AG20443 (cell line): ENCODE measurements at places on chromosomes 16 and 17.

GRCh38 chr17:881778-882177 is 97.8 kb downstream of the NXN start:
- DNase-seq: no peak

DNA sequence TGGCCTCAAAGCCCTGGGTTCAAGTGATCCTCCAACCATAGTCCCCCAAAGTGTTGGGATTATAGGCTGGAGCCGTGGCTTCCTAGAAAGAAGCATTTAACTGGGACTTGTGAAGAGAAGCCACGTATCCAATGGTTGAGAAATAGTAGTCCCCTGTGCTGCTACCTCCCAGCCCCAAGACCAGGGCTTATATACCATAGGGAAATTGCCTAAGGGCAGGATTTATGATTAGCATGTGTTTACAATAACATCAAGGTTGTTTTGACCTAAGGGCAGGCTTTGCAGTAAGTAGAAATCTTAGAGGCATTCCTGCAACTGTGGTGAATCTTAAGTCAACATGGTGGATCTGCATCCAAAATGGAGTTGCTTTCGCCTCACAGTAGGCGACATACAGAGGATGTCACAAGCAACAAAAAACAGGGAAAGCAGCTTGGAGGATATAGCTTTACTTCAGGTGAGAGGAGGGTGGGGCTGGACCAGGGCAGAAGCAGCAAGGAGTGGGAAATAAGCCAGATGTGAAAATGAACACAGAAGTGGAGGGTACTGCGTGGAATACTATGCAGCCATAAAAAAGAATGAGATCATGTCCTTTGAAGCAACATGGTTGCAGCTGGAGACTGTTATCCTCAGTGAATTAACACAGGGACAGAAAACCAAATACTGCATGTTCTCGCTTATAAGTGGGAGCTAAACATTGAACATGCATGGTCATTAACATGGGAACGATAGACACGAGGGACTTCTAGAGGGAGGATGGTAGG is 18.7 kb upstream of the NSMCE1 start:
- no peak for DNase-seq

- peak; percentile 48 for DNase-seq
Observed at GRCh38 chr17:35774499-35774898, 13.8 kb downstream of the C17orf50 start.

DNA sequence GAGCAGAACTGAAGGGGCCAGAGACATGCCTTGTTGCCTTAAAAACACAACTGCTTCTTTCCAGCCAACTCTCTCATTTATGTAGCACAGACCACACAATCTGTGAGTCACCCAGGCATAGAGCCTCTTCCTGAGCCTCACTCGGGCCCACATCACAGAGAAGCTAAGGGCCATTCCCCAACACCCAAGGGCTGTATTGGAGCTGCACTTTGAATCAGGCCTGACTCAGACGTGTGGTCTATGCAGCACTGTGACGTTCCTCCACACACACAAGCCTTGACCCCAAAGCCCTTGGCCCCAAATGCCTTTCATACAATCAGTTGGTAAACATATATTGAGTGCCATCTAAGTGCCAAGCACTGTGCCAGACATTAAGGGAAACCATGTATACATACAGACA is 308.9 kb upstream of the DYNLRB2 start:
- DNase-seq: peak; percentile 87

GRCh38 chr17:30586818-30587595 is 109.8 kb downstream of the GOSR1 start:
- DNase-seq: peak; percentile 65

DNA sequence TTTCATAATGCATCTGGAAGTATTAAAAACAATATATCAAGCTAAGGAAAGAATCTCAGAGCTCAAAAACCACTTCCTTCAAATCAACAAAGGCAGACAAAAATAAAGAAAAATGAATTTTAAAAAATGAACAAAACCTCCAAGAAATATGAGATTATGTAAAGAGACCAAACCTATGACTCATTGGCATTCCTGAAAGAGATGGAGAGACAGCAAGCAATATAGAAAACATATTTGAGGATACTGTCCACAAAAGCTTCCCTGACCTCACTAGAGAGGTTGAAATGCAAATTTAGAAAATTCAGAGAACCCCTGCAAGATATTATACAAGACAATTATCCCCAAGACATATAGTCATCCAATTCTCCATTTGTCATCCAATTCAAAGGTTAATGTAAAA is 311.3 kb upstream of the SOX9 start:
- no peak for DNase-seq

GRCh38 chr17:64497565-64498035 is 746 bp upstream of the POLG2 start:
- no peak for DNase-seq

- DNase-seq: no peak
Observed at GRCh38 chr17:27289856-27290255, 4.1 kb upstream of the WSB1 start.

GRCh38 chr16:67283039-67283825 is 3.9 kb downstream of the PLEKHG4 start:
- DNase-seq: no peak

- DNase-seq: no peak
Observed at GRCh38 chr17:62965174-62965685, 805 bp upstream of the TANC2 start.

- no peak for DNase-seq
Observed at GRCh38 chr17:50316016-50316587, 29.8 kb upstream of the XYLT2 start.

DNA sequence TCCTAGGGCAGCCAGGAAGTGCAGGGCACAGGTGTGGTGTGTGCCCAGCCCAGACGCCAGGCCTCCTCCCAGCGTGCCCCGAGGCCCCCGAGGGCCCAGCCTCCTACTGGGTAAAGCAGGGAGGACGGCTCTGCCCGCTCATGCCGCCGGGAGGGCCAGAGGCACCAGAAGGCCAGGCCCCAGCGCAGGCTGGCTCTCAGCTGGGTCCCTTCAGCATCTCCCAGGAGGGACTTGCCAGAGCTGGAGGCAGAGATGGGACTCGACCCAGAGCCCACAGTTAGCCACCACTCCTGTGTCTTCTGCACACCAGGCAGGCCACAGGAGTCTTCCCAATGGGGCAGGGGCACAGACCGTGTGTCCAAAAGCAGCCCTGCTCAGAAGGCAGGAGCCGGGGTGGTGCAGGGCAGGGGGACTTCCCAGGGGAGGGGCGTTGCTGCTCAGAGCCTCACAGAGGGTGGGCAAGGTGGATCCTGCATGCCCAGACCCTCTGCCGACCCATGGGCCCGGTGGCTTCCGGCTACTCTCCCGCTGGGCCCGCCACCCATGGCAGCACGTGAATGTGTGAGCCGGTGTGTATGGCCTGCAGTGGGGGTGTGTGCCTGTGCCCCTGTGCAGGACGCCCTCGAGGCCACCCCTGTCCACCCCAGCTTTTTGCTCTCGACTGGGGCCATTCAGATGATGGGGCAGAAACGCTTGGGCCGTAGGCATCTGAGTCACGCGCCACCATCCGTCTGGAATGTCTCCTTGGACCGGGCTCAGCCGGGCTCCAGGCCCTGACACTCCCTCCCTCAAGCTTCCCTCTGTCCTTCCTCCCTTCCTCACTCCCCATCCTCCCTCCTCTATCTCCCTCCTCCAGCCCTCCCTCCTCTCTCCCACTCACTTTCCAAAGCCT is 5.7 kb upstream of the ZNF469 start:
- peak; percentile 91 for DNase-seq

DNA sequence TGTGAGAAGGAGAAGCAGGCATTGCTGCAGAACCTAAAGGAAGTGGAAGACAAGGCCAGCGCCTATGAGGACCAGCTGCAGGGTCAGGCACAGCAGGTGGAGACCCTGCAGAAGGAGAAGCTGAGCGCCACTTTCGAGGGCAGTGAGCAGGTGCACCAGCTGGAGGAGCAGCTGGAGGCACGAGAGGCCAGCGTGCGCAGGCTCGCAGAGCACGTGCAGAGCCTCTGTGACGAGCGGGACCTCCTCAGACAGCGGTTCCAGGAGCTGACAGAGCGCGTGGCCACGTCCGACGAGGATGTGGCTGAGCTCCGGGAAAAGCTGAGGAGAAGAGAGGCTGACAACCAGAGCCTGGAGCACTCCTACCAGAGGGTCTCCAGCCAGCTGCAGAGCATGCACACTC is 41.5 kb downstream of the PLD6 start:
- no peak for DNase-seq

DNA sequence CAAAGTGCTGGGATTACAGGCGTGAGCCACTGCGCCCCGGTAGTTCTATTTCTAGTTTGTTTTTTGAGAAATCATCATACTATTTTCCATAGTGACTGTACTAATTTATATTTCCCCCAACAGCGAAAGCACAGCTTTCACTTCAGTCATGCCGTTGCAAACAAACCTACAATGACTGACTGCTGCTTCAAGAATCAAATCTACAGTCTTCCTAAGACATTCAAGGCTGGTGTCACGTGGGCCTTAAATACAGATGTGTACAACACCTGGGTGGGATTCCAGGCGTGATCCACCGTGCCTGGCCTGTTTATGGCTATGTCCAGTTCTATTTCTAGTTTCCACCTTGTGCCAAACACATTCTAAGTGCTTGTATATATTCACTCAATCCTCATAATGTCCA is 72.0 kb downstream of the ABCC6 start:
- no peak for DNase-seq

GRCh38 chr17:80619535-80620235 is 75.0 kb downstream of the RPTOR start:
- no peak for DNase-seq

- no peak for DNase-seq
Observed at GRCh38 chr17:2040219-2040827, 1.5 kb upstream of the OVCA2 start.

DNA sequence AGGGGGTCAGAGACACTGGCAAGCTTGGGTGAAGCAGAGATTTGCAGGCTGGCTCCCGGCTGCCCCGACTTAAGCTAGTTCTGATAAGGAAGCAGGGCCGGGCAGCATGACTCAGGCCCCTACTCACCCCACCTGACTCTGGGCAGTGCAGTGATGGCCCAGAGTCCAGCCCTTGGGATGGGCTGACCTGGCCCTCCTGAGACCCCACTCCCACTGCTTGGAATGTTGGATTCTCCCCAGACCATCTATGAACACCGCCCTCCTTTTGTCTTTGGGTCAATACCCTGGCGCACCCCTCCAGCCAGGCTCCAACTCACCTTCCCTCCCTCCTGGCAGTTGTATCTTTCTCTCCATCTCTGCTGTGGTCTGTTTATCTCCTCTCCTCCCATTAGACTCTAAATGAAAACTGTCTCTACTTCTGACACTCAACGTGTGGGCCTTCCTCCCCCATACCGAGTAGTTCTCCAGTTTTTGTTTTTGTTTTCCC is 21.0 kb downstream of the LGALS3BP start:
- DNase-seq: no peak

DNA sequence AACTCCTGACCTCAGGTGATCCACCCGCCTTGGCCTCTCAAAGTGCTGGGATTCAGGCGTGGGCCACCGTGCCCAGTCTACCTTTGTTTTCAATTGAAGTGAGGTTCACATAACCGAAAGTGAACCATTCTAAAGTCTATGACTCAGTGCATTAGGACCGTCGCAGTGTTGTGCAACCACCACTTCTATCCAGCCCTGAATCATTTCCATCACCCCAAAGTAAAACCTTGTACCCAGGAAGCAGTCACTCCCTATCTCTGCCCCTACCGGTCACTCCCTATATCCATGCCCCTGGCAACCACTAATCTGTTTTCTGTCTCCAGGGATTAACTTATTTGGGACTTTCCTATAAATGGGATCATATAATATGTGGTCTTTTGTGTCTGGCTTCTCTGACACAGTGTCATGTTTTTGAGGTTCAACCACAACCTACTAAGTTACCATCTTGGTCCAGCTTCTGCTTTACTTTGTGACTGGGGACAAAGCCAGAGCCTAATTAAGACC is 28.3 kb upstream of the CDC42EP4 start:
- peak; percentile 92 for DNase-seq

- DNase-seq: peak; percentile 62
Observed at GRCh38 chr16:84851192-84852127, 31.7 kb downstream of the CRISPLD2 start.

- no peak for DNase-seq
Observed at GRCh38 chr16:8305201-8305600, 285.1 kb downstream of the TMEM114 start.
